Endothelial cell (in vitro differentiated cells): ENCODE measurements at places on chromosomes 11 and 22. TPM values are rescaled to one million over a fixed set of nuclear protein-coding genes. Genes with fewer than 3 reads are reported as not detected.

GRCh38 chr11:80097146-80097545, 656.3 kb upstream of the TENM4 start:
- no peak for DNase-seq

DNA sequence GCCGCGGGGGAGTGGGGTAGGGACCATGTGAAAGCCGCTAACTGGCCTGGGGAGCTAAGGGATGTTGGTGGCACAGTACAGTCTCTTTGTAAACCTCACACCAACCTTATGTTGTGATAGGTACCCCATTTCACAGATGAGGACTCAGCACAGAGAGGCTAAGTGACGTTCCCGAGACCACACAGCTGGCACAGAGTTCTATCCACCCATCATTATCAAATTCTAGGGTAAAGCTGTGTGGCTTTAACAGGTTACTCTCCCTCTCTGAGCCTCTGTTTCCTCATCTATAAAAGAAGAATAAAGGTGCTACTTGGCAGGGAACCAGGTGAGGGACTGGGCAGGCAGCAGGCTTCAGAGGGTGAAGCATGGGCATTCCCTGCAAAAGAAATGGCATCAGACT, 1.4 kb upstream of the GDPD5 start:
- no peak for DNase-seq

DNA sequence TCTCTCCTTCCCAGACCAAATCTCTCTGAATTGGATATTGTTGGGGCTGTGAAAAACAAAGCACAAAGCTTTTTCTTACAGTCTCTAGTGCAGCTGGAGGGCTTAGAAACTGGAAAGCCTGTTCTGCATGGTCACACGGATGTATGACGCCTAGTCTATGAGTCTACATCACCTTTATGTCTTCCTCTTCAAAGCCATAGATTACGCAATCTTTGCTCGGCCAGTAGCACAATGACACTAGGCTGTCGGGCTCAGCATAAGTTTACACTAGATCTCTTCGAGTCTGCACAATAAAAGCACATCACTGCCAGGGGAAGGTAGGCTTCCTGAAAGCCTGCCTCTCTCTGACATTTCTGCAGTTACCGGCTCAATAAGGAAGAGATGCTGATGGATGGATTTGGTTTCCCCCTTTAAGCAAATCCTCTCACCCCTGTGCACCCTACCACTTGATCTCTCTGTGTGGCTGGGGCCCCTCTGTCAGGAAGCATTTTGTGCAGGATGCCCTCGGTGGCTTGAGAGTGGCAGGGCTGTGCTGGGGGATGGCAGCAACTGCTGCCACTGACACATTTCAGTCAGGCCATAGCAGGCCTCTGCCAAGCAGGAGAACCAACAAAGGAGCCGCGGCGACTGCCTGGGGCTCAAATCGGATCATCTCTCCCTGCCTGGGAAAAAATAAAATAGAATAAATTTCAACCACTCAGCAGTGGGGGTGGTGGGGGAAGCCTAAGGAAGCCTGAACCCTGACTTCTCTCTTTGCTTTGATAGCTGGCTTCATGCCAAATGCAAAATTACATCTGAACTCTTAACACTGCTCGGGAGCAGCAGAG, 1272.8 kb downstream of the LRRC4C start:
- DNase-seq, result no peak

DNA sequence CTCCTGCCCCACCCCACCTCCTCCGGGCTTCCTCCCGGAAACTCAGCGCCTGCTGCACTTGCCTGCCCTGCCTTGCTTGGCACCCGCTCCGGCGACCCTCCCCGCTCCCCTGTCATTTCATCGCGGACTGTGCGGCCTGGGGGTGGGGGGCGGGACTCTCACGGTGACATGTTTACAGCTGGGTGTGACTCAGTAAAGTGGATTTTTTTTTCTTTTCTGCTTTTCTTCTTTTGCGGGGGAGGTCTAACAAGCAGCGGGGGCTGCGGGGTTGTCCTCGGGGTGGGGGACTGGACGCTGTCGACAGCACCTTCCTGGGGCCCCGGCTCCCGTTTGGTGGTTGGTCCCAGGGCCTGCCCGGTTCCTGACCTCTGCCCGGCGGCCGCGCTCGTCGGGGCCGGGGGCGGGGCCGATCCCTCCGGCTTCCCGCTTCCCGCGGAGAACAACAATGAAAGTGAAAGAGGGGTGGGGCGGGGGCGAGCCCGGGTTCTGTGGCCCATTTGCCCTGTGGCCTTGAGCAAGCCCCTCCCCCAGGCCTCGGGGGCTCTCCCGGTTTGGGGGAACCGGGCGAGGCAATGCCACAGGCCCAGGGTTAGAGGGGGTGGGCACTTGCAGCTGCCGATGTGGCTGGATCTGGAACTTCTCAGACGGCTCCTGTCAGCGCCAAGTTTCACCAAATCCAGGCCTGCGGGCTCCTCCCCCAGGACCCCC, 975 bp upstream of the MDK start:
- peak; percentile 75 for DNase-seq

Gene PAMR1
- 0.82 TPM for total RNA-seq

Gene SPA17
- 4.3 TPM for total RNA-seq

- DNase-seq, result no peak
Observed at GRCh38 chr11:6237266-6237665, 1.6 kb upstream of the CNGA4 start.
